ENCODE measurements at places on chromosomes 7 and 10.
A peak's percentile ranks its signal among the peaks of the same experiment; 100 is the strongest.

DNA sequence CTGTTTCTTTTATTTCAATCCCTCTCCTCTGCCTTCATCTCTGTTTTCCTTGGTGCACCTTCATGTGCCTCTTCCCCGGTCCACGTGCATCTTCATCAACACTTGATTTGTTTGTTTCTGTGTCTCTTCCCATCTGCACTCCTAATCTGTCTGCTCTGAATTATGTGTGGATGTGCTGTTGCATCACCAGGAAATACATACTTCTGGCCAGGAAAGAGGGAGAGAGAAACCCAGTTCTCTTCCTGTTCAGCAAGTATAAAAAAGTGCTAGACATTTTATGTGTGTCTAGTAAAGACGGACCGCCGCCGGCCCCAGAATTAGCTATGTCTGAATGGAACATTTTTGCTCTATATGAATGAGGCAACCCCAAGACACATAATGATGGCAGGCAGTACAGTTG is 93.8 kb downstream of the CALD1 start:
- H3K36me3 ChIP-seq, result peaks cover 59% of the 10 kb centered on the region
- peak overlapping the region; percentile 16 for H3K4me3 ChIP-seq
- H3K27ac ChIP-seq, result peak overlapping the region; percentile 71
- peaks cover 14% of the 10 kb centered on the region for H3K27me3 ChIP-seq

GRCh38 chr10:117094856-117095255 is 43.2 kb downstream of the VAX1 start:
- H3K27ac ChIP-seq, result no peak overlapping the region
- DNase-seq, result no peak
- H3K4me3 ChIP-seq, result no peak overlapping the region
- H3K36me3 ChIP-seq, result no peaks in the 10 kb centered on the region
- no peaks in the 10 kb centered on the region for H3K27me3 ChIP-seq
- H3K4me1 ChIP-seq, result no peaks in the 10 kb centered on the region

GRCh38 chr10:74851831-74852230 is 25.4 kb downstream of the KAT6B start:
- H3K36me3 ChIP-seq, result peaks cover 8% of the 10 kb centered on the region
- DNase-seq, result no peak
- H3K4me1 ChIP-seq, result peaks cover 30% of the 10 kb centered on the region
- no peak overlapping the region for H3K27ac ChIP-seq
- H3K4me3 ChIP-seq, result no peak overlapping the region

DNA sequence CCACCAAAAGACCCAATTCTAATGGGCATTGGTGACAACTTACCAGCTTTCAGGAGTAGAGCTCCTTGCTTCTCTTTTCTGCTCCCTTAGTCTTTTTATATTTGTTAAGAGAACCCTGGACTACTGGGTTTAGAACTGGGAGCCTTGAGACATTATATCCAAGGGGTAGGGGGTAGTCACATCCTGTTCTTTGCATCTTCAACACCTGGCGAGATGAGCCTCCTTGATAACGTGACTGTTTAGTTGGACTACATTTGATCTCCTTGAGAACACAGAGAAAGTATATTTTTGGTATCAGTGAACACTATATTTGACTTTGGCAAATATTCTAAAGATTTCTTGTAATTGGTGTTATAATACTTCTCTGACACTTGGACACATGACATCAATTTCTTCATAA is 9.0 kb upstream of the SMNDC1 start:
- H3K27ac ChIP-seq, result no peak overlapping the region
- H3K27me3 ChIP-seq, result no peaks in the 10 kb centered on the region
- H3K4me1 ChIP-seq, result peaks cover 29% of the 10 kb centered on the region
- no peak for DNase-seq
- H3K36me3 ChIP-seq, result no peaks in the 10 kb centered on the region
- no peak overlapping the region for H3K4me3 ChIP-seq

- no peak for DNase-seq
- H3K27ac ChIP-seq, result peak overlapping the region; percentile 77
- H3K4me3 ChIP-seq, result peak overlapping the region; percentile 80
- no peaks in the 10 kb centered on the region for H3K27me3 ChIP-seq
- no peaks in the 10 kb centered on the region for H3K36me3 ChIP-seq
- H3K4me1 ChIP-seq, result peaks cover 25% of the 10 kb centered on the region
These were observed 43.1 kb downstream of the KLF6 start for GRCh38 chr10:3741688-3742461.

DNA sequence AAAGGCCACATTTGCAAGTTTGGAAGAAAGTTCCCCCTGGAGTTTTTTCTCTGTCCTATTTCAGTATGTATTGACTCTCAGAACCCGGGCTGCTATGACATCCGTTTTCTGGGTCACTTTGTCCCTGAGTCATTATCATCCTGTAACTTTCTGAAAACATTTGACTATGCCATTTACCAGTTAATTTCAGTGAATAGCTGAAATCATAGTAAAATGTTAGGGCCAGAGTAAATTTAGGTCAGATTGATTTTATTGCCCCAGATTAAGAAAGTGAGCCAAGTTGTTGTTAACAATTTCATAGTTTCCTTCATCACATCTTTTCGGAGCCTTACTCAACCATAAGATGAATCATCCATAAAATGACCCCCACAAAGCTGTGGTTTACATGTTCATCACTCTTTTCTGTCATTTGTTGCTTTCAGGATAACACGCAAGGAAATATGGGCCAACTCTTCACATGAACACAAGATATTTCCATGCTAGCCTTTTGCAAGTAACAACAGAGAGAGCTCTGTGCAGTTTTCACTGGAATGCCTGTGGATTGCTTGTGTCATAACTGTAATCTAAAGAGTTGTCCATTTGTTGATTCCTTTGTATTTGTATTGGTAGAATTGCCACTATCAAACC is 3.9 kb upstream of the MACC1 start:
- no peaks in the 10 kb centered on the region for H3K4me1 ChIP-seq
- no peak overlapping the region for H3K4me3 ChIP-seq
- no peaks in the 10 kb centered on the region for H3K36me3 ChIP-seq
- no peak overlapping the region for H3K27ac ChIP-seq
- H3K27me3 ChIP-seq, result no peaks in the 10 kb centered on the region
- DNase-seq, result peak; percentile 6

DNA sequence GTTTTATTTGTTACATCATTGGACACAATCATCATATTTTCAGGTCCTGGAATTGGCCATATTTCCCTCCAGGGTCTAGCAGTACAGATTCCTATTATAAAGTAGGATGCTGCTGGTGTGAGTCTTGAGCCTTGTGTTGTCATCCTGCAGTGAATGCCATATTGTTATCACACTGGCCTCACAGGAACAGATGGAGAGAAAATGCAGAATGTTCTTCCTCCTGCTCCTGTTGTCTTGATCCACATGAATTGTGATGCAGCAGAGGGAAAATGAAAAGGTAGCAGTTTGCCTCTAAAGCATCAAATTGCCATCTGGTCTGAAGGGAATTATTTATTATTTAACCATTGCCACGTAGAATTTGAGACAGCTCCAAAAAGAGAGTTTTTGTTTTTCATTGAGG is 248.6 kb downstream of the GPAM start:
- H3K27me3 ChIP-seq, result peaks cover 3% of the 10 kb centered on the region
- no peak overlapping the region for H3K4me3 ChIP-seq
- DNase-seq, result no peak
- H3K36me3 ChIP-seq, result no peaks in the 10 kb centered on the region
- no peaks in the 10 kb centered on the region for H3K4me1 ChIP-seq

DNA sequence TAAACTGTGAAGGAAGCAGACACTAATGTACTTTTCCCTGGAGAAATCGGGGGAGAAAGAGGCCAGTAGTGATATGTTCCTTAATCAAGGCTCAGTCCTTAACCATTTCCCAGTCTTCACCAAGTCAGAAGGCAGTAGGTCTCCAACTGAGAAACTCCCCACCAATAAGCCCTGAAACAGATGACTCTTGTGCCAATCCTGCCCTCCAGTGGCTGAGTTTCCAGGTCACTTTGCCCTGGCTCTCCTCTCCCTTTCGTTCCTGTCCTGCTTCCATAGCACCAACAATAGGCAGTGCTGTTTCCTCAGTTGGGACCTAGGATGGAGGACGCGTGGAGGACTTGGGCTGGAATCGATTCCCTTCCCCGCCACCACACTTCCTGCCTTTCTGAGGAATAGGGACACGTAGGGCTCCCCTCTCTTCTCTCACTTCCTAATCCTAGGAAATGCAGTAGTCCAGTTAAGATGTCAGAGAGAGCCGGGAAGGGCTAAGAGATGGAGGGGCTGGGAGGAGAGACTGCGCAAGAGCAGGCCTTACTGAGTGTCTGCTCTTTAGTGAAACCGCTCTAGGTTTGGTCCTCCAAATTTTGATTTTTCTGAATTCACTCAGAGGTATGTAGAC is 23.4 kb downstream of the ATOH7 start:
- no peak for DNase-seq
- no peaks in the 10 kb centered on the region for H3K27me3 ChIP-seq
- no peak overlapping the region for H3K27ac ChIP-seq
- peaks cover 27% of the 10 kb centered on the region for H3K36me3 ChIP-seq
- peaks cover 18% of the 10 kb centered on the region for H3K4me1 ChIP-seq
- H3K4me3 ChIP-seq, result no peak overlapping the region

DNA sequence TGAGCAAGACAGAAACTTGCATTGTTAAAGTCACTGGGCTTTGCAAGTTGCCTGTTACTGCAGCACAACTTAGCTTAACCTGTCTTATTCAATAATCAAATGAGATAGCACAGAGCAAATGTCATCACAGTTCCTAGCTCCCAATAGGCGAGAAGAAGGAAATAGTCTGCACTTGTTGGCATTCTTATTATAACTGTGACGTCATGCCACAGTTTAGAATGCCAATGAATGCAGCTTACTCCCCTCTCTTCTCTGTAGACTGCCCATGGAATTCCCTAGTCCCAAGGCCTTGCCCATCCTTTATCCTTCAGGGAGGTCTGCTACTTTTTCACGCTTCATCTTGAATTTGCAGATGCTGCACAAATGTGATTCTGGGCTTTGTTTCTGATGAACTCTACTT is 1094.9 kb upstream of the AUTS2 start:
- DNase-seq, result no peak
- no peak overlapping the region for H3K27ac ChIP-seq
- no peaks in the 10 kb centered on the region for H3K36me3 ChIP-seq
- H3K4me1 ChIP-seq, result no peaks in the 10 kb centered on the region
- H3K27me3 ChIP-seq, result peaks cover 3% of the 10 kb centered on the region
- H3K4me3 ChIP-seq, result no peak overlapping the region

- H3K4me1 ChIP-seq, result peaks cover 50% of the 10 kb centered on the region
- no peaks in the 10 kb centered on the region for H3K27me3 ChIP-seq
- H3K27ac ChIP-seq, result peak overlapping the region; percentile 48
- no peak for DNase-seq
- no peak overlapping the region for H3K4me3 ChIP-seq
These were observed 63.8 kb downstream of the ATAD1 start for GRCh38 chr10:87753995-87754866.

GRCh38 chr7:16066805-16067459 is 354.4 kb downstream of the CRPPA start:
- H3K4me1 ChIP-seq, result peaks cover 39% of the 10 kb centered on the region
- no peaks in the 10 kb centered on the region for H3K36me3 ChIP-seq

- H3K27ac ChIP-seq, result peak overlapping the region; percentile 68
- DNase-seq, result peak; percentile 24
These were observed 172.3 kb downstream of the ADAM12 start for GRCh38 chr10:126215746-126216631.

DNA sequence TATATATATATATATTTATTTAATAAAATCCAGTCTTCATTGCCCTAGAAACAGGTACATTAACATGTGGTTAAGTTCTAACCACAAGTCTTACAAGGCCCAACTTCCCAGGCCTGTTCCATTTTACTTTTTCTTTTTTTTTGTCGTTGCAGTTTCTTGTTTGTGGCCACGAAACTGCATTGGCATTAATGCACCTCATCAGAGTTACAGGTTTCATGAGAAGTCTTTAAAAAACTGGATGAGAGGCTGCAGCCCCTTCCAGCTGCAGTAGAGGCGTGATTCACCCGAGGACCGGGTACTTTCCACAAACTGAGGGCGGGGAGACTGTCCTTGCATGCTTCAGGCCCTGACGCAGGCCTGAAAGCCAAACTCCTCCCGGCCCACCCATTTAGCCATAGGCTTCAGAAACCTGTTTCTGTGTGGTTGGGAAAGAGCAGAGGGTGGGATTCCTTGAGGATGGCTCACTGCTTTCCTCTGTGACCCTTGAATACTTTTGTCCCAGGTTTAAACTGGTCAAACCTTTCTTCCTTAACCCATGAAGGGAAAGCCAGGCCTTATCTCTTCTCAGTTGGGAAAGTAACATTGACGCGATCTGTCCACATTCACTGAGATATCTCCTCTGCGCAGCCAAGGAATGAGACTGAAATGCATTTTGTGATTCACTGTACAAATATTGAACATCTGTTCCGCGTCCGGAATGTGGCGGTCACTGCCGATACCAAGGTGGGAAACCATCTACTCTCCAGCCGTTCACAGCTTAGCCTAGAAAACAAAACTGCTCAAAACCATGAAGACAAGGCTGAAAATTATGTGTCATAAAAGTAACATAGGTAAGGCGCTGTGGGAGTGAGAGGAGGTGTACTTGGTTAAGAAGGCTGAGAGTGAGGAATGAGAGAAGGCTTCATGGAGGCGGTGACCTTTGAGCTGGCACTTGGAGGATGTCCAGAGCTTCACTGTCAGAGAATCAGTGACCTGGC is 311.7 kb downstream of the GATA3 start:
- no peak overlapping the region for H3K4me3 ChIP-seq
- H3K27me3 ChIP-seq, result peaks cover 1% of the 10 kb centered on the region
- H3K27ac ChIP-seq, result no peak overlapping the region
- DNase-seq, result no peak

DNA sequence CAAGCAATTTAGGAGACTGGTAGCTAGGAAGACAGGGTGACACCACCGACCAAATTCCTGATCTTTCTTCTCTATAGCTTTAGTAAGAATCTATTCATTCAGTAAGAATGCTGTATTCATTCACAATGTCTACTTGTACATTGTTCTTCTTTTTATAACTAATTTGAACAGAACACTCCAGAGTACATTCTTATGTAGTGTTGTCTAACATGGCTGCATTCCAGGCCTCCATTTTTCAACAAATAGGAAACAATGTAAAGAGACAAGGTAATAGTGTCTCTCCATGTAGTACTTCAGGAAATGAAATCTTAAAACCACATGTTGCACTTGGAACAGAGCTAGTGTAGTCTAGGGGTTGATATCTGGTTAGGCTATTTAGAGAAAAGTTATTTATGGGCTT is 1.8 kb downstream of the VCL start:
- peaks cover 63% of the 10 kb centered on the region for H3K4me1 ChIP-seq
- peak overlapping the region; percentile 100 for H3K4me3 ChIP-seq
- peak; percentile 49 for DNase-seq
- peaks cover 7% of the 10 kb centered on the region for H3K27me3 ChIP-seq
- H3K36me3 ChIP-seq, result peaks cover 46% of the 10 kb centered on the region

DNA sequence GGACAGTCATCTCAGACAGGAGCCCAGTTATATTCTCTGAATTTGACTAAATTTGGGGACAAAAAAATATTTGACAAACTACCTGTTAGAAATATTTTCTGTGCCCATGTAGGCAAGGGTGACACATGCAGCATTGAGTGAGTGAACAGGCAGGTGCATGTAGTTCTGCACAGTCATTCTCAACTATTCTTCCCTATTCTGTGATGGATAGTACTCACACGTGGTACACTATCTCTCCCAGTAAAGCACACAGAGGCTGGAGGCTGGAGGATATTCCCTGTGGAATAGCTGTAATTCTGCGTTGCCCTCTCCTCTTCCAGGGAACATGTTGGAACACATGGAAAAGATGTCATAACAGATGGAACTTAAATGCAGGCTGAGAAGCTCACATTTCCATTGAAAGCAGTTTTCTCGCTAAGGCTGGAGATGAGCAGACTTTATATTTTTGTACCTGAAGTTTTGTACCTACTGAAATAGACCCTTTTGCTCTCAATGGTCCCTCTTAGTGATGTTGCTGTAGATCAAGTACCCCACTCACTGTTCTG is 75.0 kb downstream of the GPR141 start:
- no peak overlapping the region for H3K27ac ChIP-seq
- no peaks in the 10 kb centered on the region for H3K27me3 ChIP-seq
- H3K4me3 ChIP-seq, result no peak overlapping the region
- H3K4me1 ChIP-seq, result no peaks in the 10 kb centered on the region
